ENCODE measurements at places on chromosomes 13 and 19.

DNA sequence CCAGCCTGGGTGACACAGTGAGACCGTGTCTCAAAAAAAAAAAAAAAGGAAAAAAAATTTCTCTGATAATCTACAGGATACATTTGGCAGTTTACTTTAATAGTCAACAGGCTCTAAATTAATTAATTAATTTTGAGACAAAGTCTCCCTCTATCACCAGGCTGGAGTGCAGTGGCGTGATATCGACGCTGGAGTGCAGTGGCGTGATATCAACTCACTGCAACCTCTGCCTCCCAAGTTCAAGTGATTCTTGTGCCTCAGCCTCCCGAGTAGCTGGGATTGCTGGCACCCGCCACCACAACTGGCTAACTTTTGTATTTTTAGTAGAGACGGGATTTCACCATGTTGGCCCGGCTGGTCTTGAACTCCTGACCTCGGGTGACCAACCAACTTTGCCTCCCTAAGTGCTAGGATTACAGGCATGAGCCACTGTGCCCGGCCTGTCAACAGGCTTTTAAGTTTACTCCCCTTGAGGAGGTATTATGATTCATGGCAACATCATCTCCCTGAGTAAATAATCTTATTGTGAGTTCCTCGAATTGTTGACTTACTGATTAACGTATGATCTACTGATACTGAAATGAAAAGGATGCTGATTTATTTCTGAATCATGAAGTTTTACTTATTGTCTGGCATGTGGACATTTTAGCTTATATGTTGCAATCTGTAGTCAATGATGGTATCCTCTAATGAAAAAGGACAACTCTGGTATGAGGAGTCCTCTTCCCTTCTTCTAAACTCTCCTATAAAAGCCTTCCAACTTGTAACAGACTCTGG lies 21.3 kb upstream of the MTRF1 start:
- DNase-seq = no peak

DNA sequence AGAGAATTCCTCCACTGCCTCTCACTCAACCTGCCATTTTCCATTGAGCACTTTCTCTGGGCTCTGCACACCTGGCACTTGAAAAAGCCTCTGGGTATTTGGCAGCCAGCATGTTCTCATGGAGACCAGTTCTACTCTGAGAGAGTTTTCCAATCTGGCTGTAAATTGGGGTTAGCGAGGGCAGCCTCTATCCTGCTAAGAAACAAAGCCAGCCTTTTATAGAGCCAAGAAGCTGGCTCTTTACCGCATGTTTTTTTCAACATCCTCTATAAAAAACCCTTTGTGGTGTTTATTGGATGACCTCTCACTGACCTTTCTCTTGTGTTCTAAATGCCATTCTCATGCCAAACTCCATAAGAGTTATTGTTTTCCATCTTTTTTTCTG lies 52.6 kb upstream of the RCBTB2 start:
- no peak for DNase-seq

- no peak for DNase-seq
Measured at GRCh38 chr19:15137777-15138176, 30.6 kb downstream of the SYDE1 start.

- DNase-seq = no peak
Measured at GRCh38 chr13:59672445-59672844, 491.3 kb downstream of the DIAPH3 start.

GRCh38 chr13:111404746-111405145 lies 84.3 kb downstream of the TEX29 start:
- no peak for DNase-seq

GRCh38 chr13:40189898-40190630 lies 476.4 kb downstream of the FOXO1 start:
- DNase-seq = no peak

- DNase-seq = no peak
Measured at GRCh38 chr13:47166336-47166735, 269.5 kb upstream of the HTR2A start.

DNA sequence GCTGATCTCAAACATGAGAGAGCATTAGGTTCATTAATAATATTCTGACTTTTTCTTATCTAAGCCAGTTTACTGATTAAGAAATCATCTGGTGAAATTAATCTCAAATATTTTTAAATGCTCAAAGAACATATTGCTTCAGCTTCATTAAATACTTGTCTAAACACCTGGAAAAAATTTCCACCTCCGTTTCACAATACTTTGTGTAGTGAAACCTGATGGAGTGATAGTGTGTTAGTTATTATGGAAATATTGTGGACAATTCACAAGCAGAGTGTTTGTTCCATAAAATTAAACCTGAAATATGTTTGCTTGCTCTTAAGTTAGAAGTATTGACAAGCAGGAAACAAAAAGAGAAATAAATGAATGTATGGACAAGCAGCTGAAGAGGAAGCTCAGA lies 57.3 kb upstream of the RNF113B start:
- DNase-seq = no peak

DNA sequence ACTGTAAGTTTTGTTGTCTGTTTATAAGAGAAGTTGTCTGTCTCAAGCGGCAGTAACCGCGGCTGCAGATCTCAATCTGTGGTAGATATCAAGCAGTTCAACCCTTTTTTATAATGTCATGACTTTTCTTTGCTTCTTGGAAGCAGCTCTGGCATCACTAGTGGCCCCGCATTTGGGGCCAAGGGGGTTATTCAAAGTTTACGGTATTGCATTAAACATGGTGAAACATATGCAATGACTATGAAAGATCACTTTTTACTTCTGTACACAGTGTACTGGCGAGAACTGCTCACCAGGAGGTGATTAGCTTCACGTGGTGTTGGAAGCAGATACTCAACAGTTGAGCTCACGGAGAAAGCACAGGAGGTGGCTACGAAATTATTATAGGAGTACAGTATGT lies 4.6 kb upstream of the FFAR3 start:
- DNase-seq = no peak

DNA sequence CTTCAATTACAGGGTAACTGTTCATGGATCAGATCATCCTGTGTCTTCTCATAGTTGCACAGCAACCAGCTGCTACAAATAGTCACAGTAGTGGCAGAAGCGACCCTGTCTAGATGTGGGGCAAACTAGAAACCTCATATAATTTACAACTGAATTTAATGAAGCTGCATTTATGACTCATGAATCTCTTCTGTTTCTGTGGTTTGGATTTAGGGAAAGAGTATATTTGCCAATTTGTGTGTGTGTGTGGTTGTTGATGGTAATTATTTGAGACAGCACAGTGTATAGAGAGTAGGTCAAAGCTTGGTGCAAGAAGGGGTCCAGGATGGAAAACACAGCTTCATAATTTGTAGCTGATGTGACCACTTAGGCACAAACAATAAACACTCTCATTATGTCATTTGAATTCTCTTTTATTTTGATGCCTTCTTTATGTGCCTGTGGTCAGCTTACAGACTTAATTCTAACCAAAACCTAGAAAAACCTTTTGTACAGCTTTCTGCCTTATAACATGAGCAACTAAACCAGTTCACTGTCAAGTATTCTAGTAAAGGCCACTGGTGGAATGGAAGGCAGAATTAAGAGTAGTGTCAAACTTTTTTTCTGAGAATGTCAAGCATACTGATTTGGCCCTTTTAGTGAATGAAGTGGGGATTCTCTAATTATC lies 218.1 kb downstream of the TBC1D4 start:
- DNase-seq = no peak

Data from GM12892 (cell line).